ENCODE measurements at places on chromosomes 3 and 15.

GRCh38 chr15:82303956-82304777, 41.5 kb downstream of the SAXO2 start:
- no peak for DNase-seq

GRCh38 chr3:3184876-3185275, 5.4 kb upstream of the CRBN start:
- no peak for DNase-seq

GRCh38 chr3:45617430-45618080, 23.0 kb downstream of the LIMD1 start:
- no peak for DNase-seq

GRCh38 chr15:45021348-45021747, 1.6 kb upstream of the SORD start:
- DNase-seq: no peak

GRCh38 chr15:61715082-61715481, 345.2 kb downstream of the VPS13C start:
- no peak for DNase-seq

- no peak for DNase-seq
Measured at GRCh38 chr3:178585454-178585853, 49.2 kb downstream of the KCNMB2 start.

DNA sequence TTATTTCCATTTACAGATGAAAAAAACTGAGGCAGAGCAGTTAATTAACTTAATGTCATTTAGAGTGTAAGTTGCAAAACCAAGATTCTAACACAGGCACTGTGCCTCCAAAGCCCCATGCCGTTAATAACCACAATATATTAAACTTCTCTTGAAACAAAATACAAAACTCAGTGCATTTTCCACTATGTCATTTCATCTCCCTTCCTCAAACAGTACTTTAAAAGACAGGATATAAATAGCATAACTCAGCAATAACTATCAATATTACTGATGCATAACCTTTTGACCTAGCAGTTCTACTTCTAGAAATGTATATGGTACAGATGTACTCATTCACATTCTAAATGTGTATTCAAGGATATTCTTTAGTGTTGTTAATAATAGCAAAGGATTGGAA, 5.1 kb upstream of the TASOR start:
- no peak for DNase-seq

- DNase-seq: no peak
Measured at GRCh38 chr3:28081533-28081947, 159.9 kb upstream of the CMC1 start.

- DNase-seq: no peak
Measured at GRCh38 chr3:147119989-147120388, 286.4 kb downstream of the ZIC4 start.

- DNase-seq: no peak
Measured at GRCh38 chr3:33790091-33790490, 8.3 kb upstream of the PDCD6IP start.

DNA sequence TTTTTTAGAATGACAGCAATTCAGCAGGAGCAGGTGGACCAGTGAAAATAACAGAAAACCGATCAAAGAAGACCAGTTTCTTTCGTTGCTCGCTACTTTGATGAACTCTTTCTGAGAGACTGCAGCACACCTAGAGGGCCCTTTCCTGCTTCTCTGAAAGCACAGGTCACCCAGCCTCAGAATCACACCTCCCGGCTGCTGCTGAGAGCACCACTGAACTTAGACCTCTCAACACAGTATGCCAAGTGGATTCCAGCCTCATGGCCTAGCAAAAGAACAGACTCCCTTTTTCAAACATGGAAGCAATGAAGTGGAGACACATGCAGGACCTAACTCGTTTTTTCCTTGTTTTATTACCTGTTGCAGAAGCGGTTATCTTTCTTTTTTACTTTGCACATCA, 13.9 kb upstream of the APH1B start:
- DNase-seq: no peak

GRCh38 chr3:72012363-72012762, 227.4 kb upstream of the PROK2 start:
- DNase-seq: no peak

DNA sequence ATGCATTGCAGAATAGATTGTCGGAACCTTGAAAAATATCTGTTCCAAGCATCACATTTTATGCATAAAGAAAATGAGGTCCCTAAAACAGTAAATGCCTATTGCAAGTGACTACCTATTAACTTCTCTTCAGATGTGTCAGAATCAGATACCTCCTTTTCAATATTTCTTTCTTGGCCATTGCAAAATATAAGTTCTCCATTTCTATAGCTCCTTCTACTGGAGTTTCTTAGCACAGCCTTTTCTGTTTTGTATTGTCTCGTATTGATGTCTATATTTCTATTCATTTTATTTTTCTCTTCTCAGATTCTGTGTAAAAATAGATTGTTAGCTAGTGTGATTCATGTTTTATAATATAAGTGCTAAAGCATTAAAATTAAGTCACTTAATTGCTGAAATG, 63.4 kb downstream of the PPARG start:
- DNase-seq: no peak

DNA sequence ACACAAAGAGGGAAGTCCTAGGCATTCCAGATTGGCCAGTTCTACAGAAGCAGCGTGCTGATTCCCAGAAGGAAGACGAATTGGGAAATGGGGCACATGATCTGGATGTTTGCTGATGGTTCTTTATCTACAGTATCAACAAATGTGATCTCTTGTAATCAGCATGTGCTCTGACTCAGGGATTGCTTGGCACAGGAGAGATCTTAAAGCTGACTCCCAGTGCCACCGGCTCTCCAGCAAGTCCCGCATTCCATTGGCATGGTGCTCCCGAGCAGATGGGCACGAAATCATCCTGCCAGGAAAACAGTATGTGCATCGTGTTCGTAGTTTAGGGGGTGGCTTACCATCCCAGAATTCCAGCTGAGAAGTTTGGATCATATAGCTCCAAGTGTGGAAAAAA, 259.9 kb upstream of the NR2F2 start:
- DNase-seq: no peak

GRCh38 chr3:125137358-125138033, 75.1 kb downstream of the SLC12A8 start:
- no peak for DNase-seq

GRCh38 chr15:25847051-25847450, 16.1 kb downstream of the ATP10A start:
- DNase-seq: no peak

DNA sequence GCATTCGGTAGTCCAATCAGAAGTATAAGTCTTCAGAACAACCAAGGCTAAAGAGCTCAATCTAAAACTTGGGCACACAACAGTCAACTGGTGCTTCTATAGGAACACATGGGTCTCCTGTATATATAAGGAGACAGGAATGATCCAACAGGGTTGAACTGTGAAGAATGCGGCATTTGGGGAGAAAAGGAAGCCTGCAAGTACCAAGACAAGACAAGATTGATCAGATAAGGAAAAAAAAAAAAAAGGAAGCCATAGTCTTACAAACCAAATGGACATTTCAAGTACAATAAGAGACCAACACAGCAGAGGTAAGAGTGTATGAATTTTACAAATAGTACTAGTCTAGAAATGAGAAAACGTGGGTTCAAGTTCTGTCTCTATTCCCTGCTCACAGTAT, 6.5 kb downstream of the CPEB1 start:
- no peak for DNase-seq

DNA sequence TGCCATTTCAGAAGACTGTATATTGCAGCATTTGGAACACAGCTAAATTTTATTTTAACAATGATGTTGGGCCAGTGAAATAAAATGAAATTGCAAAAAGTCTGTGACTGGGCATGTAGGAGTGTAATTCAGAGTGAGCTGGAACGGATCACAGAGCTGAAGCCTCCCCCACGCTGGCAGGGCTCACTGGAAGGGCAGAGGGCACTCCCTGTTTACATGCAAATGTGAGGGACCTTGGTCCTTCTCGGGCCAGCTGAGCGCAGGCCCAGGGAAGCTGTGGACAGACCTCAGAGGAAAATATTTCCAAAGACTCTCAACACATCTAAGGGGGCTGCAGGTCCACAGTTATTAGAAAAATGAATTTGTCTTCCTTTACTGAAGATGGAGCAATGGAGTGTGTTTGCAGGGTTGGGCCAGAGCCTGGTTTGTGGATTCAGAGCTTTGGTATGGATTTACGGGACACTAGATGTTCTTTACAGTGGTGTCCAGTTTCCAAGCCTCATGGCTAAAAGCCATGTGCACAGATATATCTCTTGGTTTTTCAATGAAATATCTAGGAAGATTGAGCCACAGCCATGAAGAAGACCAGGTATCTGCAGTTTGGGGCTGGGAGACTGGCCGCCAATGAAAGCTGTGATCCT, 32.0 kb downstream of the TRPM1 start:
- DNase-seq: no peak

DNA sequence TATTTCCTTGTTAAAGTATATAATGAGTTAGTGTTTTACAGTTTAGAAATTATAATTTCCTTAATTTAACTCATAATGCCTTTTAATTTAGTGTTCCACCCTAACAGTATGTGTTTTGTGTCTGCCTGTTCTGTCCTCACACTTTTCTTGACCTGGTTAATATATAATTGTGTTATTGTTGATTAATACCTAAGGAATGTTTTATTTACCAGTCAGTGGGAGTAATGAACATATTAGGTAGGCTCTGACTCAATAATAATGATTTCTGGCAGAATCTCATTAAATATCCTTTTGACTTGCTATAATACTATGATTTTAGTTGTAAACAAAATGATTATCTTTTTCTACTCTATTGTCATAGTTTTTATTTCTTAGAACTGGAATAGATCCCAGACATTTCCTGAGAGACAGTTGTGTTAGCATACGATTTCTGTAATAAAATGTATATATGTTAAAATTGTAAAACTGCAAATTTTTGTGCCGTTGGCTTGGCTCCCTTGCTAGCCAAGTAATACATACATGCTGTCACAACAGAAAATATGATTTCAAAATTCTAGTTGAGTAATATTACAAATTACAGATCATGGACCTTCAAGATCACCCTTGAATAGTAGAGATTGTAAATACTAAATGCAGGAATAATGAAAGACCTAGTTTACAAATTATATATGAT, 51.9 kb downstream of the RASA2 start:
- DNase-seq: no peak

GRCh38 chr3:41129731-41130130, 69.6 kb upstream of the CTNNB1 start:
- no peak for DNase-seq

GRCh38 chr15:31500766-31501449, 174.3 kb downstream of the KLF13 start:
- DNase-seq: no peak

DNA sequence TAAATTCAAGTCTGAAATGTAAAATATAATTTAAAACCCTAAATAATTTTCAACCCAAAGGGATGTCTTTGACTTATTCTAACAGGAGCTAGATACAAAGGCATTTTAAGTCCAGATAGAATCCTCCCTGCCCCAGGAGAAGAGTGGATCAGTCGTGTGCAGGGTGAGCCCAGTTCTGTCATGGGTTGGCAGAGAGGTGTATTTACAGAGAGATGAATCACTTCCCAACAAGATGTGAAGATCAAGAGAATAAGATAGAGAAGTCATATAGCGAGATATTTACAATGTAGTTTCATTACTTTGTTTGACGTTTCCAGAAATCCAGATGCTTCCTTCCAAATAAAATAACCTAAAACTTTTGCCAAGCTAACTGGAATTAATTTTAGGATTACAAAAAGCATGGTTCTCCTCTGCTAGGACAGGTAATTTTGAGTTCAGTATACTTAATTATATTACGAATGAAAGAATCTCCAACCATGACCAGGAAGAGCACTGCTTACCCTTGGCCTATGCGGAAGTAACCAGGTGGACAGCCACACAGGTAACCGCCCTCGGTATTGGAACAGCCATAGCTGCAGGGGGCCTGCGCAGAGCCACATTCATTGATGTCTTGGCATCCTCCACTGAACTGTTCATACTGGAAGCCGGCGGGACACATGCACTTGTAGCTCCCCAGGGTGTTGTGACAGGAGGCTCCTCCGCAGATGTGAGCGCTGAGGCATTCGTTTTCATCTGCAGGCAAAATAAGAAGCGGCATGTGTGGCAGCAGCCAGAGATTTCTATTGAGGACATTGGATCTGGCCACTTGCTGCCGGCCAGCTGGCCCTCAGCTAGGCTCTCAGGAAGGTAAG, 84.0 kb downstream of the DUT start:
- no peak for DNase-seq

DNA sequence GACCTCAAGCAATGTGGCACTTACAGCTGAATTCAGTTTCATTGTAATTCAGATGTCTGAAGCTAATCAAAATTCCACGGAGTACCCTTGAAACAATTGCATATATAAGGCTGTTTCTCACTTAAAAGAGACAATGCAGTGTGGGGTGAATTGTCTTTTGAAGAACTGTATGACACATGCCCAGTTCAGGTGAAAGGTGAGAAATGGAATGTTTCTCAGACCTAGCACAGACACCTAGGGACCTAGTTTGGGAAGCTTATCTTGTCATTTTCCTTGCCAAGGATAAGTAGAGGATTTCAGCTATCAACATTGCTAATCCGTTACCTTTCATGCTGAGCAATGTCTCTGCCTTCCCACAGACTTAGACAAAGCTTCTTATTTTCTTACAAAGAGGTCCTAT, 36.3 kb downstream of the MBNL1 start:
- no peak for DNase-seq

DNA sequence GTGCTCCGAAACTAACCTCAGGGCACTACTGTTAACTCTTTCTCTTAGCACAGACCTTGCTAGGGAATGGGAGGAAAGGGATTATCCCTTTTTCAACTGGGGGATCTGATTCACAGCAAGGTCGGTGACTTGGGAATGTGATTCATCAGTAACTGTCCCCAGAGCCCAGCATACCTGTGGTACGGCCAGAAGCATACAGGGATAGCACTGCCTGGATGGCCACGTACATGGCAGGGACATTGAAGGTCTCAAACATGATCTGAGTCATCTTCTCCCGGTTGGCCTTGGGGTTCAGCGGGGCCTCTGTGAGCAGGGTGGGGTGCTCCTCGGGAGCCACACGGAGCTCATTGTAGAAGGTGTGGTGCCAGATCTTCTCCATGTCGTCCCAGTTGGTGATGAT, 2.3 kb downstream of the ACTC1 start:
- no peak for DNase-seq

- DNase-seq: no peak
Measured at GRCh38 chr3:58609990-58610389, 32.8 kb upstream of the FAM107A start.

- DNase-seq: no peak
Measured at GRCh38 chr3:56787258-56787775, 14.4 kb downstream of the ARHGEF3 start.
